ENCODE measurements at places on chromosomes 11 and 22.
A peak's percentile ranks its signal among the peaks of the same experiment; 100 is the strongest.

GRCh38 chr11:94147433-94147845 lies 18.8 kb downstream of the PANX1 start:
- DNase-seq, result no peak

GRCh38 chr11:134045799-134046635 lies 22.9 kb upstream of the JAM3 start:
- peak; percentile 60 for DNase-seq

- no peak for DNase-seq
These were observed 27.0 kb downstream of the ART5 start for GRCh38 chr11:3614742-3615171.

DNA sequence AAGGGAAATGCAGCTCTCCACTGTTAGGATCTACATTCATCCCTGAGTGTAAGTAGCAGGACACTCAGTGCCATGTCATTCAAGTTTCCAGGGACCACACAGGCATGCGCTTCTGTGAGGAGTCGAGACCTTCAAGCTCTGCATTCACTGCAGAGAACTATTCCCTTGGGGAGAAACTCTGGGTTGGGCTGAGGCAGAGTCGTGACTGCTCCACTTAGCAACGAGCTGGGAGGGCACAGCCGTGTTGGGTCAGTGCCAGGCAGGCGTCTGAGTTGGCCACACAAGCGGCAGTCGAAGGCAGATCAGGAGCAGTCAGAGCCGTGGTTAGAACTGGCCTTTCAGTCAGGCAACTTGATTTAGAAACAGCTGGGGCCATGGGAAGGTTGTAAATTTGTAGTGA lies 14.7 kb downstream of the MPEG1 start:
- DNase-seq, result no peak

DNA sequence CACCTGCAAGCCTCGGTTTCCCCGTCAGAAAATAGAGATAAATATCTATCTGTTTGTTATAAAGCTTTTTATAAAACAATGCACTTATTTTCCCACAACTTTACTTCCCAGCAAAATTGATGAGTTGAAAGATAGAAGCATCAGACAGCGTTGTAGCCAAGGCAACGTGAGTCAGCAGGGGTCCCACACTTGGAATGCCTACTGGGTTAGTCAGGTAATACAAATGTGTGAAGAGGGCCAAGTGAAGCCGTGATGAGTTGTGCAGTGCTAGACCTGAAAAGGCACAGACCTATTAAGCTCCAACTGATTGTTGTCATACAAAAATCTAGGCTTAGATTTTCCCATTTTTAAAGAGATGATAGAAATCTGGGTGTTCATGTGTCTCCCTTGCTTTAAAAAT lies 118.7 kb downstream of the PGR start:
- DNase-seq, result no peak

- DNase-seq, result no peak
These were observed 11.9 kb downstream of the CRTAM start for GRCh38 chr11:122850076-122850631.

DNA sequence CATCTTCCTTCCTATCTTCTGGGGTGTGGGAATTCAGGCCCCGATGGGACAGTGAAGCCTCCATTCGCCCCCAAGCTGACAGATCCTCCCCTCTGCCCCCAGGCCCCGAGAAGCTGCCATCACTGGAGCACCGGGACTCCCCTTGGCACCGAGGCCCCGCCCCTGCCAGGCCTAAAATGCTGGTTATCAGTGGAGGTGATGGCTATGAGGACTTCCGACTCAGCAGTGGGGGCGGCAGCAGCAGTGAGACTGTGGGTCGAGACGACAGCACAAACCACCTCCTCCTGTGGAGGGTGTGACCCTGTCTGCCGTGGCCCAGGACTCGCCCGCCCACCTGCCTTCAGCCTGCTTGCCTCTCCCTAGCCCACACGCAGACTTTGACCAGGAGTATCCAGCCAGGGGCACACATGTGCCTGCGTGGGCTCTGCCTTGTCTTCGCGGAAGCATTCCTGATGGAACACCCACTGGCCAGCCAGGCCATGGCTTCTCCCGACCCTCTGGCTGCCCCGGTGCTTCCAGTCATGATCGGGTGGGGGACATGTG lies 8.6 kb upstream of the RELT start:
- no peak for DNase-seq

GRCh38 chr11:1229471-1230120 lies 6.7 kb downstream of the MUC5B start:
- DNase-seq, result no peak

DNA sequence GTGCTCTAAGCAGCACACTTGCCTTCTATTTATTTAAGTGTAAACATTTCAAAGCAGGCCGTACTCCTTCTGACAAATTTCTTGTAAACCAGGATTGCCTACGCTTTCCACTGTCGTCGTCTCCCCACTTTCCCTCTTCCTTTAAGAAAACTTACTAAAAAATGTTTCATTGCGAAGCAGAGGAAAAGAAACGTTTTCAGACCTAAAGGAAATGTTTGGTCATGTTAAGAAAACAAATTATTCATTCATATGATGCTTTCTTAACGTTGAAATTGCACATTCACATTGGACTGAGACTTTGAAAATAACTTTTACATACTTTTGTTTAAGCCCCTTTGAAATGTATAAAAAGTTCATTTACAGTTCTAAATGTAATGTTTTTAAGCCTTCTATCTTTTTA lies 106.0 kb downstream of the EMSY start:
- DNase-seq, result no peak

DNA sequence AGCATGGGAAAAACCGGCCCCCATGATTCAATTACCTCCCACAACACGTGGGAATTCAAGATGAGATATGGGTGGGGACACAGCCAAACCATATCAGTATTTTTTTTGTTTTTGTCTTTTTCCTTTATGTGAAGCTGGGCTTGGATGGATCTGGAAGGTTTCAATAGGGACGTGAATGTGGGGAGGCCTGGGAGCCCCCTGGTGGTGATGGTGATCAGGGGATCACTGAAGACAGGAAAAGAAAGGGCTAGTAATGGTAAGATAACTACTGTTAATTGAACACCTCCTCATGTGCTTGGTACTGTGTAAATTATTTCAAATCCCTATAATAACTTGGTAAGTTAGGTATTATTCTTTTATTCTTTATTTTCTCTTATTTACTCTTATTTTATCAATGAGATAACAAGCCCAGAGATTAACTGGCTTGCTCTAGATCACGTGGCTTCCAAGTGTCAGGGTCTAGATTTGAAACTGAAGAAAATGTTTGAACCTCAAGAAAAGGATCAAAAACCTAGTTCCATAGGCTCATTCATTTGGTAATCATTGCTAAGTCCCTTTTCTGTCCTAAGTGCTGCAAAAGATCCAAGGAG lies 364.2 kb downstream of the TENM4 start:
- no peak for DNase-seq

DNA sequence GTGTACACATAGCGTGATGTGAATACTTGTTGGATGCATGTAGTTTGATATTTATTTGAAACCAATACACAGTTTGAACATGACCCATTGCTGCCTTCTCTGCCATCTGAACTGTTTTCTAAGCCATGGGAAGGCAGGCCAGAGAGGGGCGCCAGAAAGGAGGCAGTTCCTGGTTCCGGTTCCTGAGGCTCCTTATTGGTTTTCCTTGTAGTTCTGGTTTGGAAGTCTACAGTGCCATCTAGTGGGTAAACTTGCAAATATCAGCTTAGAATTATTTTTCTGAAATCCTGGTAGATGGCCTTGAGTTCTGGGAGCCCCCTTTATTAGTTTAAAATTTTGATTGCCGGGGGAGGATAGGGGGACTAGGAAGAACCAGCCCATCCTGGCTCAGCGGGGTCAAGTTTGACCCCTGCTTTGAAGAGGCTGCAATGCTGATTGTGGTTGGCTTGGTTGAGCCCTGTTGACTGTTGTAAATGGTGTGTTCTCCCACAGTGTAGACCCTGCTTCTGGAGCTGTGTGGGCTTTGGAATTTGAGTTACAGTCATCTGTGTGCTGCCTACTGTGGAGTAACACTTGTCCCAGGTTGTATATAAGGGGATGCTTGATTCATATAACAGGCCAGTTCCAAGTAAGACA lies 48.4 kb downstream of the GRAMD1B start:
- DNase-seq, result no peak

DNA sequence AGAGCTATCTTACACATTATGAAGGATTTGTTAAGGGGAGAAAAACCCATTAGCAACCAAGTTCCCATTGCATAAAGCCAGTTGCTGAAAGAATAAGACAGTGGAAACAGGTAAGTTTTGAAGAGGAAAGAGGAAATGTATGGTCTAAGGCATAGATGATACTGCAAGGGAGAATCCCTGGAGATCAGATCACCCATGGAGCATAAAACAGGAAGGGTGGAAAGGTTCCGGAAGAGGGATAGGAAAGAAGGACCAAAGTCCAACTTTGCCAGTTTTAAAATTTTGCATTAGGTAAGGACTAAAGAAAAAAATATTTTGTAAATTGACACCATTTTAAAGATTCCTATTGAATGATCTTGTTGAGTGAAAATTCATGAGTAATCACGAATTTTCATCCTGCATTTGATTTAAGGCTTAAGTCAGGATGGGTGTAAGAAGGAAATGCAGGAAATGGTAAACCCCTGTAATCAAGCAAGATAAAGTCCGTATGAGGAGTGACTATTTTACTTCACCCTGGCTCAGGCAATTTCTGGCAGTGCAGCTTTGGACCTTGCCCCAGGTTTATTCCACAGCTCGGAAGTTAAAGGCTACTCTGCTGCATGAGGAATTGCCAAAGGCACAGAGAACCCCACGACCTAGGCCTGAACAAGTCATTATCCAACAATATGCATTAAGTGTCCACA lies 70.9 kb downstream of the CCDC34 start:
- DNase-seq, result no peak

GRCh38 chr11:57679396-57679795 lies 11.5 kb downstream of the ZDHHC5 start:
- DNase-seq, result no peak

GRCh38 chr22:22219140-22219996 lies 25.2 kb upstream of the VPREB1 start:
- peak; percentile 52 for DNase-seq

- no peak for DNase-seq
These were observed 18.0 kb downstream of the FLRT1 start for GRCh38 chr11:64053699-64054098.
